ENCODE measurements at places on chromosomes 2 and 18.

- no peak for DNase-seq
Observed at GRCh38 chr2:168583710-168584521, 127.8 kb downstream of the CERS6 start.

DNA sequence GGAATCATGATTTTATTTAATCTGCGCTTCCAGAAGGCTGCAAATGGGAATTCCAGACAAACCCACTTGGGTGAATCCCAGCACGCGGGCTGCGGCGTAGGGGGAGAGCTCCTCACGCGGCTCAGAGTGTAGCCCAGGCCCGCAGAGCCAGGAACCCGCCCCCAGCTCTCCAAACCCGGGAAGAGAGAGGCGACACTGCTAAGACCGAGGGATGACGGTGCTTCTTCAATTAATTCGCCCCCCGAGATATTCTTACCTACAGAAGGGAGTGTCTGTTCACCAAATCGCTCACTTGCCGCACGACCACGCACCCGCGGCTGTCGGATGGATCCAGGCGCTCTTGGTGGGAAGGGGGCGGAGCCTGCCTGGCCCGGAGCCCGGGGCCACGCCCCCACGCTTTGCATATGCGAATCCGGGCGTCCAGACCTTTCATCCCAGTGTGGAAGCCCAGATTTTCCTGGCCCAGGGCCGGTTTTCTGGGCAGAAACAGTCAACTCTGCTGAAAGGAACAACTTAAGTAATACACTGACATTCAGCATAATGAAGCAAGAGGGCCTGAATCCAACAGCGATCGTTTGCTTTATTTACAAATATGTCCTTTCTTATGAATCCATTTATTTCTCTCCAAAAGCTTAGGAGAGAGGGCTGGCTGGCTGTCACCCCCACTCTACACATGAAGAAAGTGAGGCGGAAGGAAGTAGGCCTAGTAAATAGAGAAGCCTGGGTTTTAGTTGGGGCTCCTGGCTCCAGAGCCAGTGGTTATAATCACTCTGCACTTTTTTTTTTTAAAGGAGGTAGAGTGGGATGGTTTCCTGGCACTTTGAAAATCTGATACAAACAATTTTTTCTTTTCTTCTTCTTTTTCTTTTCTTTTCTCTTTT is at the start of gene SLC19A3:
SLC19A3 (minus strand) TSS at position 342 of the 881 bp plus-strand sequence. CDS start 15,710 bp downstream, outside the sequence.
- DNase-seq: no peak

- DNase-seq: no peak
Observed at GRCh38 chr2:82395531-82395930, 2063.5 kb downstream of the SUCLG1 start.

DNA sequence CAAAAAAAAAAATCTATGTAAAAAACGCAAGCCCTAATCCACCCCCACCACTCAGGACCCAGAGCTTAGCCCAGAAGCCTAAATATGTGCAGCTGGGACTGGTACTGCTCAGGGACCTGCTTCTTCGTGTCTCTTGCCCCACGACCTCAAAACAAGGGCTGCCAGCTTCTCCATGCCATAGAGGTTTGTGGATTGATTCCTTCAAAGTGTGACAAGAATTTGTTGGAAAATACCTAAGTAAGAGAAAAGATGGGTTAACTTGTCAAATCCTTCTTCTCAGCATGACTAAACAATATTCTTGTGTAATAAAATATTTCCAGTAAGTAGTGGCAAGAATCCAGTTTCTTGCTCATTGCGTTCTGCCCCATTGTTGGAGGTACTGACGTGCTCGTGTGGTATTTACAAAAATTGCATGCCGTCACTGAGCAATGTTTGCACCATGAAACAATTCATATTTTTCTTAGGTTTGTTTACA is 825 bp upstream of the SCYGR1 start:
- no peak for DNase-seq

GRCh38 chr2:118179445-118179844 is 91.2 kb downstream of the INSIG2 start:
- no peak for DNase-seq

DNA sequence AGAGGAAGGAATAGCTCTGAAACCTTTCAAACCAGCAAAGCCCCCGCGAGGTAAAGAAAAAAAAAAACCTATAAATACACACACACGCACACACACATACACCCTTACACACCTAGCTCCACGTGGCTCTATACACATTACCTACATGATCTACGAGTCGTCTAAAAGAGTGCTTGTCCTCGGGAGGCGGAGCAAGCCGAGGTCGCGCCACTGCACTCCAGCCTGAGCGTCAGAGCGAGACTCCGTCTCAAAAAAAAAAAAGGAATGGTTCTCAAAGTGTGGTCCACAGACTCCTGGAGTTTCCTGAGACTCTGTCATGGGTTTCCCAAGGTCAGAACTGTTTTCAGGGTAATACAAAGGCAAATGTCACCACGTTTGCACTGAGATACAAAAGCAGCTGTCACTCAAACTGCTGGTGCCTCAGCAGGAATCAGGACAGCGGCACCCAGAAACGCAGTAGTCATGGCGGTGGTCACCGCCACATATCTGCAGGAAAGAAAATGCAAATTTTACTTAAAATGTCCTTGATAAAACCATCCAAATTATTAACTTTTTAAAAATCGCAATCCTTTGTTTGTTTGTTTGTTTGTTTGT is 130.0 kb upstream of the GPC1 start:
- no peak for DNase-seq
